CD4-positive, alpha-beta T cell treated with Interferon alpha-2 for 1 hour (primary cell): ENCODE measurements at places on chromosomes 13 and 19.

DNA sequence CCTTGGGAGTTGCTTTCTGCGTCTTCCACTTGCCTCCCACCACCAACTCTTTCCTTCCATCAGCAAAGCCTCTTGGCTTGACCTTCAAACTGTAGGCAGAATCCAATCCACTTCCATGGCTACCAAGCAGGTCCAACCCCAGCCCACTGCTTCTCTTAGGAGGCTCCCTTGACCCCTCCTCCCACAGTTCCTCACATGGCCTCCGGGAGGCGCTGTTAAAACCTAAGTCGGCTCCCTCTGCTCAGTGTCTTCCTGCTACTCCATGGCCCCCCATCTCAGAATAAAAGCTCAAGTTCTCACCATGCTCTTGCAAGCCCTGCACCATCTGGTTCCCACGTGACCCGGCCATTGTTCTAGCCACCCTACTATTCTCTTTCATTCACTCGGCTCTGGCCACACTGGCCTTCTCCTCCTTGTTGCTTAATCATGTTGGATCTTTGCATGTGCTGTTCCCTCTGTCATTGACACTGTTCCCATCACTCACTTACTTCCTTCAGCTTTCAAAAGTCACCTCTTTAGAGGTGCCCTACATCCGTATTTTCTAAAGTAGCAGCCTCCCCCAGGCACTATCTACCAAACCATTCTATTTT, 7.5 kb downstream of the IZUMO2 start:
- no peak for DNase-seq

DNA sequence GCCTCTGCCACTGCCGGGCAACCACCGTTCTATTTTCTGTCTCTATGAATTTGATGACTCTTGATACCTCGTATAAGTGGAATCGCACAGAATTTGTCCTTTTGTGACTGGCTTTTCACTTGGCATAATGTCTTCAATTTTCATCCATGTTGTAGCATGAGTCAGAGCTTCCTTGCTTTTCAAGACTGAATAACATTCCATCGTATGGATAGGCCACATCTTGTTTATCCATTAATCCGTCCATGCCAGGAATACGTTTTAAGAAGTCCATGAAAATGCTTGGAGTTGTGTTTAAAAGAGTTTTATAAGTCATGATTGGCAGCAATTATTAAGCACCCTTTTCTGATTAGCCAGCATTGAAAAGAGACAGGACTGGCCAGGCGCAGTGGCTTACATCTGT, 53.6 kb upstream of the CLDN10 start:
- no peak for DNase-seq

DNA sequence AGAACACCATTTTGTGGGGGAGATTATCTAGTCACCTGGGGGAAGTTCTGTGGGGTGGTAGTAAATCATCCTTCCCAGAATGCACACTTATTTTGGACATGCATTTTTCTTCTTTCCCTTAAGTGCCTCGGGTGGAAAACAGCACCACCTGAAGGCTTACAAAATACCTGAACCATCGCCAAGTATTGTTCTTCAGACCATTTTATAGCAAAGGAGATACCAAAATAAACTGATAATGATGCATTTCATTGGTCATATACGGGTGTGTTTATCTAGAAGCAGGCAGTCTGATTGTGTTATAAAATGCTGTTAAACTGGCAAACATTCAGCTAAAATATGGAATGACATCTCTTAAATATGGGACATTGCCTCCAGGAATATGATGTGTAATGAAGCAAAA, 1034.7 kb downstream of the SLITRK1 start:
- no peak for DNase-seq

DNA sequence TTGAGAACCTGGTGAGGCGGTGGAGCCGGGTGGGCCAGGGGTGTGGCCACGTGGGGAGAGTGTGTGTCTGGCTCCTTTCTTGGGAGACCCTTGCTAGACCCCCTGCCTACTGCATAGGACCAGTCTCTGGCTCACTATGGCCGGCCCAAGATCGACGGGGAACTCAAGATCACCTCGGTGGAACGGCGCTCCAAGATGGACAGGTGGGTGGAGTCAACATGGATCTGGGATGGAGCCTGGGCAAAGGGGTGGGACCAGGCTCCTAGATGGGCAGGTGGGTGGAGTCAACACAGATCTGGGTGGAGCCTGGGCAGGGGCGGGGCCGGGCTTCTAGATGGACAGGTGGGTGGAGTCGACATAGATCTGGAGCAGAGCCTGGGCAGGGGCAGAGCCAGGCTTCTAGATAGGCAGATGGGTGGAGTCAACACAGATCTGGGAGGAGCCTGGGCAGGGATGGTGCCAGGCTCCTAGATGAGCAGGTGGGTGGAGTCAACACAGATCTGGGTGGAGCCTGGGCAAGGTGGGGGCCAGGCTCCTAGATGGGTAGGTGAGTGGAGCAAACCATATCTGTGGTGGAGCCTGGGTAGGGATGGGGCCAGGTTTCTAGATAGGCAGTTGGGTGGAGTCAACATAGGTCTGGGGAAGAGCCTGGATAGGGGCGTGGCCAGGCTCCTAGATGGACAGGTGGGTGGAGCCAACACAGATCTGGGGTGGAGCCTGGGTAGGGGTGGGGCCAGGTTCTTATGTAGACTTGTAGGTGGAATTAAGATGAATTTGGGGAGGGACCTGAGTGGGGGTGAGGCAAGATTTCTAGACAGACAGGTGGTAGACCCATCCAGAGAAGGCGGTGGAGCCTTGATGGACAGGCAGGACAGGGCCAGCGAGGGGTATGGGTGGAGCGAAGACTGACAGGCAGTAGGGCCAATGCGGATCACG, 56.5 kb downstream of the VAV1 start:
- DNase-seq, result peak; percentile 28

DNA sequence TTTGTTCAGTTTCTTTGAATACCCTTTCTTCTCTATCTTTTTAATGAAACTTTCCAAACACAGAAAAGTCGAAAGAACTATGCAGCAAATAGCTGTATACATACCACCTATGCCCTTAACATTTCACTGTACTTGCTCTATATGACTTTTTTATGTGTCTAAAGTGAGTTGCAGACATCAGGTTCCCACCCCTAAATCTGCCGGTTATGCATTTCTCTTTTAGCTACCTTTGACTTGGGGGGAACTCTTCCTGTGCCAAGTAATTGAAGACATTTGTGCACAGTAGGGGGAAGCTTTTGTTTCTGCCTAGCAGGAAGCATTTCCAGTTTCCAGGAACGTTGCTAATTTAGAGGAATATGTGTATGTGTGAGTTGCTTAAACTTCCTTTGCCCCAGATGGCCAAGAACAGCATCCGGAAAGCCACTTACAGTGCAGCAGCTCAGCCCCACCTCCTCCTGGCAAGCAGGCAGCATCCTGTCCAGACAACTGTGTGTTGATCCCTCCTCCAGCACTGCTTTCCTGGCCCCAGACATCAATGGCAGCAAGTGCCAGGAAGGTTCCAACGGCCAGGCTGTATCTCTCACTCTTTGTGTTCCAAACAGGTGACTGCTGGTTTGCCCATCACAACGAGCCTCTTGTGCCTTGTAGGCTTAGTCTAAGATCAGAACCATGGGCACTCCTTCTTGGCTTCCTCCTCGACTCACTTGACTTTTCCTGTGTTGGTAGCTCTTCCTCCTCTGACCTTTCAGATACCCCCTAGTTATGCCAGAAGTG, 14.7 kb upstream of the GRAMD1A start:
- DNase-seq, result no peak

DNA sequence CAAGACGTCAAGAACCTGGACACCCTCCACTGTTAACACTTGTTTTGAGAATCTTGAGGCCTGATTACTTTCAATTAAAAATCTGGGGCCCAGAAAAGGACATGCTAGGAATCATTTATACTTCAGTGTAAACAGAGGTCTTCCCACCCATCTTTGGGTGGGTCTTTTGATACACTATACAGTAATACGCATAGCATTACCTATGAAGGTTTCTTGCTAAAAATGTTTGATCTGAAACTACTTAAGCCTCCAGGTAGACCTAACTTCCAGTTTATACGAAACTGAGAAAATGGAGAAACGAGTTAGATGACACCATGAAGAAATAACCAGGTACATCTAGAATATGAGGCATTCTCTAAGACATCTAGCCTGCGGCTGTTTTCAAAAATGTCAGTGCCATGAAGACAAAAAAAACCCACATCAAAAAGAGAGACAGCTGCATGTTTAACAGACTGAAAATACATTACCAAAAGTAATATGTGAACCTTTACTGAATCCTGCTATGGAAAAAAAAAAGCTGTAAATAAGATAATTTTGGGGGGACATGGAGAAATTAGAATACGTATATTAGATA, 36.6 kb downstream of the TGDS start:
- DNase-seq, result no peak

- DNase-seq, result peak; percentile 49
These were observed 15.3 kb downstream of the TTYH1 start for GRCh38 chr19:54430306-54431254.

DNA sequence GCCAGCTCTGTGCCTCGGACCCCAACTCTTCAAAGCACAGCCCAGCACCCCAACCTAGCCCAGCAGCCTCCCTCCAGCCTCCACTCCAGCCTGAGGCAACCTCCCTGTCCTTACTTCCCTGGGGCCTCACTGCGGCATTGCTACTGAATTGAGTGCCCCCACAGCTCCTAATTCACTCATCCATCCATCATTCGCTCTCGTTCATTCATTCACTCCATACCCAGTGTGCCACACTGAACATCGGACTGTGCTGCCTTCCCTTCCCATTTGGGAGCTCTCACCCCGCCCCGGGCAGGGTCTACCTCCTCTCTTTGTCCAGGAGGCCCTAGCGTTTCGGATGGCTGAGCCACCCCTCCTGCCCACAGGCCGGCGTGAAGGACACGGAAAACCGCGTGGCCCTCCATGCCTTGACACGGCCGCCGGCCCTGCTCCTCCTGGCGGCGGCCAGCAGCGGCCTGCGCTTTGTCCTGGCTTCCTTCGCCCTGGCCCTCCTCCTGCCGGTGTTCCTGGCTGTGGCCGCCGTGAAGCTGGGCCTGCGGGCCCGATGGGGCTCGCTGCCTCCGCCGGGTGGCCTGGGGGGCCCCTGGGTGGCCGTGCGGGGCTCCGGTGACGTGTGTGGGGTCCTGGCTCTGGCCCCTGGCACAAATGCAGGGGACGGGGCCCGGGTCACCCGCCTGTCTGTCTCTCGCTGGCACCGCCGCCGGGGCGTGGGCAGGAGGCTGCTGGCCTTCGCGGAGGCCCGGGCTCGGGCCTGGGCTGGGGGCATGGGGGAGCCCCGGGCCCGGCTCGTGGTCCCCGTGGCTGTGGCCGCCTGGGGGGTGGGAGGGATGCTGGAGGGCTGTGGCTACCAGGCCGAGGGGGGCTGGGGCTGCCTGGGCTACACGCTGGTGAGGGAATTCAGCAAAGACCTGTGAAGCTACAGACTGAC, 1.3 kb downstream of the NAT14 start:
- DNase-seq, result no peak

DNA sequence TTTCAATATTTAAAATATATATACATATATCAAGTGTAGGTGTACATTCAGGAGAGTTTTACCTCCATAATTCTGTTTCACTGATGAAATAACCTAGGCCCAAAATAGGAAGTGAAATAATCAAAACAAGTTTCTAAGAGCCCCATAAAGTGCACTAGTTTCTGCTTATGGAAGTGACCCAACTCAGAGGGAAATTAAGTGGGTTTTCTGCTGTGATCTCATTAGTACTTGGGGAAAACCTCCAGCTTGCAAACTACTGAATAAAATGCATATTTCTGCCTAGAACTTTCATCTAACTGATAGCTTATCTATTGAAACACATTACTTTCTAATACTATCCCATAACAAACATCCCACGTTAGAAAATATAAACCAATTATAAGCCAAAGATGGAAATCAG, 45.4 kb upstream of the MIR17HG start:
- no peak for DNase-seq

GRCh38 chr13:62524498-62524897, 1108.8 kb upstream of the PCDH20 start:
- DNase-seq, result no peak

GRCh38 chr13:80100636-80101035, 240.3 kb downstream of the SPRY2 start:
- DNase-seq, result no peak

GRCh38 chr13:46324976-46325375, 62.1 kb downstream of the RUBCNL start:
- DNase-seq, result no peak

- DNase-seq, result peak; percentile 25
These were observed 18.7 kb downstream of the GPR180 start for GRCh38 chr13:94620286-94620896.

GRCh38 chr19:51810223-51810622, 15.3 kb downstream of the FPR3 start:
- no peak for DNase-seq

DNA sequence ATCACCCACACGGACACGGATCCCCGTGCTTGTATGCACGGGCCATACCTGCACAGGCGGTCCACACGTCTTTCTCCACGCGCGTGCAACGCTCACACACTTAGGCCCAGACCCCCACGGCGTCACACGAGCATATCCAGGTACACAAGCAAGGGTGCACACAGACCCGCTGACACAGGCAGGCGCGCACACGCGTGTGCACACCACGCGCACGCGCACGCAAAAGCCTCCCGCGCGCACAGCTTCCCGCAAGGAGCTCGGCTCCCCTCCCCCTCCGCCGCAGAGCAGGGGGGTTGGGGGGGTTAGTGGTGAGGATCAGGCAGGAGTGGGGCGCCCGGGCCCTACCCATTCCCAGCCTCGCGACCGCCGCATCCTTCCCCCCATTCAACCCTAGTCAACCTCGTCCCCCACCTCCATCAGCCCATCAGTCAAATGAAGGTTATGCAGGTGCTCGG, 407 bp downstream of the RAB3A start:
- DNase-seq, result peak; percentile 67

GRCh38 chr19:56301886-56302620, 12.6 kb downstream of the ZSCAN5A start:
- no peak for DNase-seq

GRCh38 chr13:41199079-41199478, 4.7 kb upstream of the KBTBD7 start:
- DNase-seq, result no peak

DNA sequence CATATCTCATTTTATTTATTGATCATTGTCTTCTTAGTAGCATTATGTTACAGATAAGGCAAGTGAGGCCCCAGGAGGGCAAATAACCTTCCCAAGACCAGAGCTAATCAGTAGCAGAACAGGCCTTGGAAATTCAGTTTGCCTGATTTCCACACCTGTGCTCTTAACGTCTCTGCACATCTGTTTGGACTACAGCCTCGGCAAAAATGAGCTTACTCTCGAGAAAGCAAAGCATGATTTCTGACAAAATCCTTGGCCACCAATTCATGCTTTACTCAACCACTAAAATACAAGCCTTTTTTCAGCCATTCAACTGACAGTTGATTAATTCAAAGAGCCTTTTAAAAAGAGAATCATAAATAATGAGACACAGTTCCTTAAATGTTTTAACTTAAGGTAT, 309.3 kb upstream of the HTR2A start:
- DNase-seq, result no peak

DNA sequence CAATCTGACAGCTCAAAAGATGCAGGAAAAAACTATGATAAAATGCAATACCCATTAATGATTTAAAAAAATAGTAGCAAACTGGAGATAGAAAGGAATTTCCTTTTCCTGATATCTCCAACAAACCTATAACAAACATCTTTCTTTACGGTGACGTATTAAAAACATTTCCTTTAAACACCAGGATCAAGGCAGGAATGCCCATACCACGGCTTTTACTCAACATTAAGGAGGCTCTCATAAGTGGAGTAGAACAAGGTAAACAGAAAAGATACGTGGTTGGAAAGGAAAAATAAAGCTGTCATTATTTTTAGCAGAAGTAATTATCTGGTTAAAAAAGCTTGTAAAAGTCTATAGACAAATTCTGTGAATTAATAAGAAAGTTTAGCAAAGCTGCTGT, 61.1 kb downstream of the MIPEP start:
- DNase-seq, result no peak
